ENCODE measurements at places on chromosomes 1 and 21.

- no peak for DNase-seq
Measured at GRCh38 chr1:15849775-15850324, 2.3 kb downstream of the SPEN start.

GRCh38 chr1:113416496-113416895, 26.2 kb downstream of the MAGI3 start:
- DNase-seq: no peak

DNA sequence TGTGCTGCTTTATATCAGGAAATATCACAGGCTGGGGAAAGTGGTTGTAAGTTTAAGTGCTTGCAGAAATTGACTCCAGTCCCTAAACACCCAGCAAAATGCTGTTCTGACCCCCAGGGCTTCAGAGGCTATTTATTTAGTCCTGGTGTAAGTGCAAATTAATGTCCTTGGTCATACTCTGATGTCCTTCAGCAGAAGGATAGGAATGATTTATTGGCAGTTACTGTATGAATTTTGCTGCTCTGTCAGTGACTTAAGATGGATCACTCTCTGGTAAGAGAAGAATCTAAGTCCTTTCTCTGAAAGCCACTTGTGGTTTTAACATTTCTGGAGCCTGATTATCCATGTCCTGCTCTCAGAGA, 21.9 kb downstream of the FAM20B start:
- no peak for DNase-seq

GRCh38 chr21:21806711-21807597, 808.7 kb downstream of the NCAM2 start:
- DNase-seq: no peak

- DNase-seq: no peak
Measured at GRCh38 chr1:223531742-223532341, 133.7 kb downstream of the CAPN8 start.

DNA sequence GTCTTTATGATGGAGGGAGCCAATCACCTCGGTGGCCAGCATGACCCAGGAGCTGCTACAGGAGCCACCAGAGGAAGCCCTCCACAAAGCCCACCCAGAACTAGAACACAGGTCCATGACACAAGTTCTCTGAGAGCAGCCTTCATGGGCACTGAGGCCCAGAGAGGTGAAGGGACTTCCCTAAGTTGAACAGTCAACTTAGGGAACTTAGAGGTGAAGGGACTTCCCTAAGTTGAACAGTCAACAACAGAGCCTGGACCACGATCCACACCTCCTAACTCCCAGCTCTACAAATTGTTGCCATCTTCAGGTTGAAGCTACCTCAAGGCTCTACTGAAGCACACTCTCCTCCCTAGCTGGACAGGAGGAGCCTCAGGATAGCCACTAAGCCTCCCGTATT, 132.7 kb downstream of the CCDC185 start:
- DNase-seq: no peak

- no peak for DNase-seq
Measured at GRCh38 chr1:243406424-243406823, 150.6 kb downstream of the SDCCAG8 start.

DNA sequence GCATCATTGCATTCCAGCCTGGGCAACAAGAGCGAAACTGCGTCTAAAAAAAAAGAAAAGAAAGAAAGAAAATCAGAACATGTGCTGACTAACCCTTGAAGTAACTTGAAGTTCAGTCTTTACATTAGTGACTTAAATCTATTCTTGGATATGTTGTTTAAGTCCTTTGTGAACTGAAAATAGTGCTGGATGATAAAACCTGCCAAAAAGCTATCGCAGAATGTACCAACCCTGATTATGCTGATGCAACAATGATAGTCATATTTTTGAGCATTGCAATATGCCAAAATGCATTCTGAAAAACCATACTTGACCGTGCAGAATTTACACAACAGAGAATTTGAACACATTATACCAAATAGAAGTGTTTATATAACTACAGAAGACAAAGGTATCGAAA, 30.7 kb downstream of the SHISAL2A start:
- no peak for DNase-seq

DNA sequence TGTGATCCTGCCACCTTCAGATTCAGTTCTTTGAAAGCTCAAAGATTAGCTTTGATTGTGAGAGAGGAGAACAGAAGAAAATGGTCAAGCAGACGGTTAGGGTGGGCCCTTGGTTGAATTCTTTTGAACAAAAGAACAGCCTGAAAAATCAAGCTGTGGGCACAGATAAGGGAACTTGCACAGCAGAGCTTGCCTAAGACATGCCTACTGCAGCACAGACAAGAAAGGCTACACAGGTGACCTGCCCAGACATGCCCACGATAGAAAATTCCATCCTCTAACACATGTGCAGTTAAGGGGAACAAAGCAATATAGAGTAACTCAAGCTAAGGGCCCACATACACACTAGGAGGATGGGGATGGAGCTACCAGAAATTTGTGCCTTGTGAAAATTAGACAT, 512.5 kb upstream of the LRRC7 start:
- no peak for DNase-seq

DNA sequence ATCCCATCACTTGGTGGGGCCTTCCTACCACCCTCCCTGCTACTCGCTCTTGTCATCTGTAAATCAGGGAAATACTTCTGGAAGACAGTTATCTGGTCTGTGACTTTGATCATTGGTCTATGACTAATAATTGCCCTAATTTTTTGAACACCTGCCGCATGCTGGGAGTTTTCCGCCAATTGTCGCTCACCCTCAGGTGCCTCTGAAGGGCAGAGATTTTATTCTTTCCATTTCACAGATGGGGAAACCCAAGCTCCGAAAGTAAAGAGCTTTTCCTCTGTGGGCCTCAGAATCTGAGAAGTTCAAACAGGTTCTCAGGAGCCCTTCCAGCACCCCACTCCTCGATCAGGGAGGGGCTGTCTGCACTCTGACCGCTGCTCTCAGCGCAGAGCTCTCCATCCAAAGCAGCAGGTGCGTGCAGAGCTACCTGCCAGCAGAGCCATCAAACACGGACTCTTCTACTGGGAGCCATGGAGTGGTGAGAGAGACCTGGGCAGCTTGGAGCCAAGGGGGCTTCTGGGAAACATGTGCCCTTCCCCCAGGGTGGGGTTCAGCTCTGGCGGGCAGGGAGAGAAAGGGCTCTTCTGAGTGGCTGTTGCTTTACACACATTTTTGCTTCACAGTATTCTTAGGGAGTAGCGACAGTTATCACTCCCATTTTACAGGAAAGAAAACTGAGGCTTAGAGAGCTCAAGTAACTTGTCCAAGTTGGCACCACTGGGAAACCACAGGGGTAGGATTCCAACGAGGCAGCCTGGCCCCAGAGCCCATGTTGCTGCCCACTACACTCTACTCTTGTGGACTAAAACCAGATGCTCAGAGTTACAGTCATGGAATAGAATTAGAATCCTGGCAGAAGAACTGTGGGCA, 5.8 kb upstream of the RUNX3 start:
- no peak for DNase-seq

- no peak for DNase-seq
Measured at GRCh38 chr1:106954661-106955229, 101.7 kb upstream of the PRMT6 start.

DNA sequence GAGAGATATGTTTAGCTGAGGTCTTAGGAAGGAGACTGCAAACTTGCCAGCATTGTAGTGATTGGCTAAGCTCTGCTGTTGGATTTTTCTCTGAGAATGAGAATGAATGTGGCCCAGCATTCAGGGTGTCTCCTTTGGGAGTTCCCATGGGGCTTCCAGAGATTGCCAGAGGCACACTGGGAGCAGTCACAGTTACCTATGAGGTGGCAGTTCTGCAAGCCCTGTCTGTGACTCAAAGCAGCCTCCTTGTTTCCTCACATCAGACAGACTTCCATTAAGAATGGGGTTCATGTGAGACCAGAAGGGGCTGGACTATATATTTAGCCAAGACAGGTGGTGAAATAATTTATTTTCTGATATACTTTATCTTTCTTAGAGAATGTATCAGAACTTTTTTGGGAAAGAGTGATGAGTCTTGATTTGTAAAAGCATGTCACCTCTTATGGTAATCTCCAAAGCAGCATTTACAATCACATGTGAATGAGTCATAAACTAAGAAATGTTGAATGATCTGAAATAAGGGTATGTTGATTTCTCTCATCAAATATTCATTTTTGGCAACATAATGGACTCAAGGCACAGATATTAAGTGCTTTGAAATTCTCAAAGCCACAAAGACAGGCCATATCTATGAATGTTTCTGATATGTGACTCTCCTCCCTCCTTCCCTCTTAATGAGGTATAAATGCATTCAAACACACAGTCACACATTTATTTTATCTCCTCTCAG, 9.5 kb upstream of the SLC19A2 start:
- DNase-seq: no peak

DNA sequence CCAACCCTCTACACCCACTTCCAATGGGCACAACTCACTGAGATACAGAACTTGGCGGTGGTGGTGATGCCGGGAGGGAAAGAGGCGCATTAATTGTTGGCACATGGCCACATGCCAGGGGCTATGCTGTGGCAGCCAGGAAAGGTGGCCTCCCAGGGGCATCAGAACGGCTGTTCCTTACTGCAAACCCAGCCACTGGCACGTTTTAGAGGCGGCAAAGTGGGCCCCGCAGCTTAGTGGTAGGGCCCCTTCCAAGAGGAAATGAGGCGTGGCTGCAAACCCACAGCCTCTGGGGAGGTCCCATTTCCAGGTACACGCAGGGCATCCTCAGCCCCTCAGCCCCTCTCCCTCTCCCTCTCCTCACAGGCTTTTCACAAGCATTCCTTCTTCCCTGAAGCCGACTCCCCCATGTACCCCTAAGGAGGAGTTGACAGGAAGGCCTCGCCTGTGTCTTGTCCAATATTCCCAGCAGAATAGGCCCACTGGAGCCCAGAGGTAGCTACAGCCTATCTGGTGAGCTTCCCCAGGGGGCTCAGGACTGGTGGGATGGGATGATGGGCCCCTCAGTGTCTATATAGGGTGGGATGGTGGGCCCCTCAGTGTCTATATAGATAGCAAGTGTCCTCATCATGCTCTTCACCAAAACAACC, 166.2 kb downstream of the CLIC6 start:
- no peak for DNase-seq

DNA sequence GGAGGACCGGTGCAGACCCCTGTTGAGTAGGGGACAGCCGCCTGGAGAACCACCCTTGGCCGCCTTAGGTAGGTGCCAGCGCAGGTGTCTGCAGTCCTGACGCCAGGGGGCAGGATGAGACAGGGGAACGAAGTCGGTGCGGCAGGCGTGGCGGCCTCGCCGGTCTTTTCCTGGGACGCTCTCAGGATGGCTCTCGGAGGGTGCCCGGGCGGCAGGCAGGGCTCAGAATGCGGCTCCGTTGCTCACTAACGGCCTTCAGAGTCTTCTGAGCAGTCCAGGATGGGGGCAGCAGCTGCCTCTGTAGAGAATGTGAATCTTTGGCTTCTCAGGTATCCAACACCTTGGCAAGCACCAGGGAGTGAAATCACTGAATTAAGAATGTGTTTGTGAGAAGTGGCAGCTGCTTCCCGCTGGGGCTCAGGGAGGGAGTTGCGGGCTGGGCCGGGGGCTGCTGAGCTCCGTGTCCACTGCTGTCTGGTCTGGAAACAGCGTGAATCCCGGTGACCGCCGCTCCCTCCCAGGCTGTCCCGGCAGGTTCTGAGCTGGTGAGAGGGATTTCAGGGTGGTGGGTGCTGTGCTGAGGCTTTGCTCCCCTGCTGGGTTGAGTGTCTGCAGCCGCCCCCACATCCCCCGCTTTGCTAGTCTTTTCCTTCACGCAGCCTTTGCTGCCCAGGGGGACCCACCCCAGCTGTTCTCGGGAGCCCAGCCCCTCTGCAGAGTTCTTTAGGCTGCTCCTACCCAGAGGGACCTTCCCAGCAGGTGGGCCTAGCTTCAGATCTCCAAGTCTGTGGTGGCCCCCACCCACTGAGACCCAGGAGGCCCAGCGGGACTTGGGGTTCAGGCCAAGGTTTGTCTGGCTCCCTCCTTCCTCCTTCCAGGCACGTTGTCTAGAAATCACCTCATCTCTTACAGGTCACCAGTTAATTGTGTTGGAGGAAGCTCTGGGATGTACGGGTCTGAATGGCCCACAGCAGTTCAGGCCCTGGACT, 11.1 kb upstream of the C1orf174 start:
- peak; percentile 27 for DNase-seq

Data from GM12864 (cell line).